ELR (cell line): ENCODE measurements at places on chromosomes 13 and 19.

GRCh38 chr13:37118016-37118415 is 12.6 kb upstream of the CSNK1A1L start:
- no peak for DNase-seq

GRCh38 chr13:71695662-71696061 is 171.3 kb downstream of the DACH1 start:
- DNase-seq: no peak

GRCh38 chr13:61414686-61415057 is 977 bp downstream of the PCDH20 start:
- no peak for DNase-seq

GRCh38 chr13:52812941-52813340 is 35.5 kb downstream of the PCDH8 start:
- no peak for DNase-seq

DNA sequence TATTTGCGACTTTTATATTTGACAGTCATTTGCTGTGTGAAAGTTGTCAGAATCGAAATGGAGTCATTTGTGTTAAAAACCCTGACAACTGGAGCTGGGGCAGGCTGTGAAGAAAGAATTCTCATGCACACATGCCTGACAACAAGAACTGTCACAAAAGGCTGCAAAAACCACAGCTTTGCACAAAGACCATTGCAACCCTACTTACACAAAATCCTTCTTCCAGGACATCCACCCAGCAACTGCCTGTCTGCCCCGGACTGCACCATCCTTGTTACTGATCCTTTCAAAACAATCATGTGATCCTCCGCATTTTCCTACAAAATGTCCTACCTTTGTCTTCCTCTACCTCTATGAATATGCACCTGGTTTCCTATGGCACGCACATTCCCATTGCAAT is 66.8 kb upstream of the IRS2 start:
- DNase-seq: no peak

DNA sequence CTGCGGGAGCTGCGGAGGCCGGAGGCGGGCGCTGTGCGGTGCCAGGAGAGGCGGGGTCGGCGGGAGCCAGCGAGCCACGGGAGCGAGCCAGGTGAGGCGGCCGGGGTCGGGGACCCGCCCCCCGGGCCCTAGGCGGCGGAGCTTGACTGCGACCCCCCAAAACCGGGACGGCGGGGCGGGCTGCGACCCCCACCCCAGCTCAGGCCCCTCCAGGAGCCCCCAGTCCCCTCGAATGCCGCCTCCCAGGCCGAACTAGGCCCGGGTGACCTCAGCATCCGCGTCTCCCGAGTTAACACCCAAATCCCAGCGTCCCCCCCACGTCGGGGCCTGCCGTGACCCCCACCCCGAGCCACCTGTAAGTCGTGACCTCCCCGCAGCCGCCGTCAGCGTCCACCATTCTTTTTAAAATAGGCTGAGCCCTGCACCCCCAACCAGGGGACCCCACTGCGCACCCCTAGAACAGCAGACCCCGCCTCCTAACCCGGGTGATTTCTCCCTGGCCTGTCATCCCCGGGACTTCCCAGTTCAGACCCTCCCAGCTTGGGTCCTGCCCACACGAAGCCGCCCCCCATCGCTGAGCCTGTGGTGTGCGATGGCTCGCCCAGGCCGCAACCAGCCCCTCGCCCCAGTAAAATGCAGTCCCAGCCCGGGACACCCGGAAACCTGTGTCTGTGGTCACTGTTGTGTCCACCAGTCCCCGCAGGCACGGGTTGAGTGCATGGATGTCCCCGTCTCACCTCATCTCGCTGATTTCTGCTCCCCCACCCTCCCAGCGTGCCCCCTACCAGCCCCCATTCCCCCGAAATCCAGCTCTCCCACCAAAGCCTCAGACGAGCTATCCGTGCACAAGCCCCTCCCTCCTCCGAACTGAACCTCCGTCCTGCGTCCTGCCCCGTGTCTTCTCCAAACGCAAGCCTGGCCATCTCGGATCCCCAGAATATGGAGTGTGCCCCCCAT is 551 bp downstream of the FZR1 start:
- peak; percentile 52 for DNase-seq

GRCh38 chr13:59750860-59751259 is 412.9 kb downstream of the DIAPH3 start:
- DNase-seq: peak; percentile 9

GRCh38 chr19:47713046-47714021 is at the start of gene EHD2:
Gene EHD2 (plus strand): TSS chr19:47713422. CDS start chr19:47716613, 3,191 bp downstream.
- DNase-seq: peak; percentile 77

GRCh38 chr13:50934735-50935435 is 25.3 kb downstream of the RNASEH2B start:
- no peak for DNase-seq

DNA sequence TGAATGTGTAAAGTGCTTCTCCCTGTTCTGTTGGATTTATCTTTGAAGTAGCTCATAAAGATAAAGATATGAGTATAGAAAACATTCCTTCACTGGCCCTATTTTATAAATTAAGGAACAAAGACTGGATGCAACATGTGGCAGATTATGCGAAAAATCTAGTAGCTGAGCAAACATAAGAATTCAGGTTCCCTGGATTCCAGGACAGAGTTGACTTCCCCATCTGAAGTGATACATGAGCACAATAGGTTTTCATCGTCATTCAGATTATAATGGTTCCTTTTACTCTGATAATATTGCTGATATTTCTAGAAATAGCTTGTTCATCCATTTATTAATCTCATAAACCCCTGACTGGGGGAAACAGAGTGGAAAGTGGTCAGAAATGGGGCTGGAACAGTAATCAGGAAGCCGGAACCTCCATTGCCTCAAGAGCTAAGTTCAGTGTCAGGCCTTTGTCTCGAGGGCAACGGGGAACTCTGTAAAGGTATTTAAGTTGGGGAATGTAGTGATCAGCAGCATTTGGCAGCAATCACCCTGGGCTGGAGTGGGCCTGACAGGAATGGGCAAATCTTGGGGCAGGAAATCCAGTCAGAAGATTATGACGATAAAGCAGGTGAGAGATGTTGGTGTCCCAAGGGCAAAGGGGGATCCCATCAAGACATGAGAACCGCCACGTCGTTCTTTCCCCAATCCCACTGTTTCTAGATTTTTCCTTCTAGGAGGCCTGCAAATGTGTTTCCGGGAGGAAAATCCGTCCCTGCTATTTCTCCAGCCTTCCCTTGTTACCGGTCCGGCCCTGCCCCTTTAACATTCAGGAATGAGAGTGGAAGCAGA is 232.5 kb upstream of the SERP2 start:
- no peak for DNase-seq

GRCh38 chr19:19778666-19779065 is 42.9 kb downstream of the ZNF506 start:
- DNase-seq: no peak

DNA sequence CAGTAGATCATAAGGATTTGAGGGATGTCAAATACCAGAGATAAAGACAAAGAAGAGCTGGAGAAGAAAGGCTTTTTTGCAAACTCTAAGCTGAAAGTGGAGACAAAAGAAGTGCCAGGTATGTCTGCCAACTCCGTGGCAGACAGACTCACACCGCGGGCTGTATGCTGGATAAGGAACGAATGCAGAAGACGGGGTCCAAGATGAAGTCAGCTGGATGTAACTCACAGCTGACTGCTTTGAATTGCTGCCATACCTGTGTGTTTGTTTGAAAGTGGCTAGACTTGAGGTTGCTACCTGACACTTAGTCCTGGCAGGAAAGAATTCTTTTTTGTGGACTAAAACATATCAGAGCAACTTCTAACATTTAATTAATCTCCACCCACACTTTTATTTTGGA is 398.8 kb downstream of the DLEU7 start:
- DNase-seq: no peak

GRCh38 chr19:988081-988480 is 3.9 kb downstream of the WDR18 start:
- DNase-seq: no peak

DNA sequence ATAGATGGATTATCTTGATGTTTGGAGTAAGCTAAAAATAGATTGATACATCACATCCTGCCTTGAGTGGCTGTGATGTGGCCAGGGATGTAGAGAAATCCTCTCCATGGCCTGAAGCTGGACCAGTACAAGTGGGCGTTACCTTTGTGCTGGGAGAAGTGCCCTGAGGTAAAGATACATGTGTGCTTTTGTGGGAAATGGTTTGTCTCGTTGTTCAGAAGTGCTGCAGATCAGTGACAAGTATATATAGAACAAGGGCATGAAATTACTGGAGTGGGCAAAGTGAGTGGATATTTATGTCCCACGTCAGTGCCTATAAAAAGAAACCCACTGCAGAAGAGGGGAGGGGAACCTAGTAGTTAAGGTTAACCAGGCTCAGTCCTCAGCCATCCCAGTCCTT is 12.2 kb upstream of the ZNF304 start:
- no peak for DNase-seq

DNA sequence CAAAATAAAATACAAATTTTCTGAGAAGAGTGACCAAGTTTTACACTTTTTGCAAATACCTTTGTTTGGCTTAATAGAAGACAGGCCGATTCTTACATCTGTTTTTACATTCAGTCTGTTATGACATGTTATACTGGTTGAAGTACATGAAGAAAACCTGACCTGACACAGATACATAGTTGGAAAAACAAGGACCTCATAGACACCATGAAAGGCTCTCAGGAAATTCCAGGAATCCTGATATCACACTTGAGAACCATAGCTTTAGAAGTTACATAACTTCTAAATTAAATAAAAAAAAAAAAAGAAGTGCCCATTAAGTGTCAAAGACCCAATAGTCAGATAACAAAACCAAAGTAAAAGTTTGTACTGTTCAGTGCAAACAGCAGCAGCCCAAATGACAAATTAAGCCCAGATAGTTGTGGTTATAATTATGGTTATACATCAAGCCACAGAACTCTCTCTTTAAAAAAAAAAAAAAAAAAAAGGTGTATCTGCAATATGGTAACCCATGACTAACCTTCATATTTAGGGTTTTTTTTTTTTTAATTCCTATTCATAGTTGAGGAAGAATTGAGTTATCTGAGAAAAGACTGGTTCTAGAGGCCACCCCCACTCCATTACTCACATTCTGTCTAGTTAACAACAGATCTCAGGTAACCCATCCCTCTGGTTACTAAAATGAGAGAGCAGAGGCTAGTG is 19.8 kb downstream of the RBM26 start:
- DNase-seq: peak; percentile 54

GRCh38 chr13:109128121-109128520 is 498.7 kb downstream of the MYO16 start:
- DNase-seq: no peak
